ENCODE measurements at places on chromosomes 7 and 10.

DNA sequence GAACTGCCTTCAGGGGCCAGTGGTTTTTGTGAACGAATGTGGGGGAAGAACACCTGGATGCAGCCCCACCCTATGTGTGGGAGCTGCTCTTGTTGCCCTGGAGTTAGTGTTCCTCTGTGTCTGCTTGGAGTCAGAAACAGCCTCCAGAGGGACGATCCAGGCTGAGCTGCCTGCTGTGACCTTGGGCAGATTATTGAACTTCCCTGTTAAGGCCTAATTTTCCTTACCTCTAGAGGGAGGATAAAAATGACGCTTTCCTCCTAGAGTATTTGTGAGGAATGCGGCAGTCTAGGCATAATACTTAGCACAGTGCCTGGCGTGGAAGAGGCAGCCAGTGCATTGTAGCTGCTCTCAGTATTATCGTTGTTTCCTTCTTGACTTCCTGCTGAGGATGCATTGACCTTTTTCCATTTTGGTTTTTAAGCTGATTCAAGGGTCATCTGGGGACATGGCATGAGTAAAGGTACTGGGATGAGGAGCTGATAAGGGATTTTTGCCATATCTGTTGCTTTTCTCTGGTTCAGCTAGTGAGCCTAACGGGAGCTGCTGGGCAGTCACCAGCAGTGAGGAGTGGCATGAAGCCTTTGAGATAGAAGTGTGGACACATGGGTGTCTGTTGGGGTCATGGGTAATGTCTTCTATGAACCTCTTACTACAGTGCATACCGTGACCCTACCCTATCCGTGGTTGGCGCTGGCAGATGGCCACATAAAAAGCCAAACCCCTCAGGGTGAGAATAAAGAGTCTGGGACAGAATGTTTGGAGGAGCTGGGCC, 6.4 kb downstream of the ZFYVE27 start:
- DNase-seq = no peak

DNA sequence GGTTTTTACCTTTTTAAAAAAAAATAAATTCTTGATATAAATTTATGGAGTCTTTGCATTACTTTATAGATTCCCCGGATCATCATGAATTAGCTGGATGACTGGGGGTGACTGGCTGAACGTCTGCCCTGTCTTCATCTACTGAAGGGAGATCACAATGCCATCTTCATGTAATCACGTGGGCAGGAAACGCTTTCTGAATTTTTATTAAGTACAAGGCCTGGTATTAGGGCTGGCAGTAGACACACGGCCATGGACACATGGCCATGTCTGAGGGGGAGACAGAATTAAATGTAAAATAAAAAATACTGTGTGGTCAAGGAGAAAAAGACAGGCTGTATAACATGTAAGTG, 111.2 kb downstream of the VIPR2 start:
- no peak for DNase-seq

GRCh38 chr7:123746055-123746454, 2.7 kb downstream of the WASL start:
- DNase-seq = no peak

- no peak for DNase-seq
Observed at GRCh38 chr10:47286591-47287315, 13.2 kb upstream of the GDF10 start.

DNA sequence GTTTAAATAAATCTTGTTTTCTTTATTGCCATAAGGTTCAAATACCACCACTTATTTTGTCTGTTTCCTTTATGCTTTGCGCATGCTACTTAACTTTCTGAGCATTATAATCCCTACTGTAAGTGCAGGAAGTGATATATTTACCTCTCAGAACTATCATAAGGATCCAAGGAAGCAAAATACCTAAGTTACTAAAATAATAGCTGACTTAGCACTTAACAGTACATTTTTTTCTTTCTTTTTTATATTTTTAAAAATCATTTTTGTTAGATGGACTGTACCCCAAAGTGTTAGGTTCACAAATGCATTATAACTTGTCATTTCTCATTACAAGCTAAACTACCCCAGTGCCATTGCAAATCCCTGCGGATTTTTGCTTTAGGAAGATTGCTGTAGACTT, 663.8 kb downstream of the SUGCT start:
- DNase-seq = no peak

GRCh38 chr10:62266611-62267010, 2.0 kb downstream of the RTKN2 start:
- DNase-seq = no peak

DNA sequence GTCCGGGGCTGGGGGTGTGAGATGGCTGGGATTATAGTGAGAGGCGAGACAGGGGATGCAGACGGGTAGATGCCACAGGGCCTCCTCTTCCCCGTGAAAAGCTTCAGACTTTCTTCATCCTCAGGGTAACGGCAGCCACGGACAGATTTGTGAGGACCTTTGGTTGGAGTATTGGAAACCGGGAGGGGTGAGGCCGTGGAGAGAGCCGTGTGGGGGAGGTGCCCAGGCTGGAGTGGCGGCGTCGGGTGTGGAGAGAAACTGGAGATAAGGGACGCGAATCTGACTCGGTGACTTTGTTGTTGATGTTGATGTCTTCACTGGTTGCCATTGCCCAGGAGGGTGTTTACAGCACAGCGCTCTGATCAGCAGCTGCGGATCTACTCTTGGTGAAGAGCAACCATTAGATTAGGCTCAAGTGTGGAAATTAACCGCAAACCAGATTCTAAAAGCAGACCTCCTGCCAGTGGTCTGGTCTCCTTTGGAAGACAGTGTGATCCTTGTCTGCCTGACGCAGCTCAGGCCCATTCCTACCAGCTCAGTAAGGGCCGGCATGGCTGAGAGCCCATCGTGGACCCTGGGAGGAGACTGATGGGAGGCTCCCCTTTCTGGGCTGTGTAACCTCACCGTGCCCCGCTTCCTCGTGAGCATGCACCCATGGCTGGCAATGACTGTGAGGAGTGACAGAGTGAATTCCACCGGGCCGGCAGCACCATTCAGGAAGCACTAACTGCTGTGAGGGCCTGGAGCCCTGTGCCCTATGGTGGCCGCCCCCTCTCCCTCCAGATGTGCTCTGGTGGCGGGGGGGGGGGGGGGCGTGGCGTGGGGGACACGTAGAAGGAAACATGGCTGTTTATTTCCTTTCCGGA, 90.3 kb downstream of the INPP5A start:
- no peak for DNase-seq

DNA sequence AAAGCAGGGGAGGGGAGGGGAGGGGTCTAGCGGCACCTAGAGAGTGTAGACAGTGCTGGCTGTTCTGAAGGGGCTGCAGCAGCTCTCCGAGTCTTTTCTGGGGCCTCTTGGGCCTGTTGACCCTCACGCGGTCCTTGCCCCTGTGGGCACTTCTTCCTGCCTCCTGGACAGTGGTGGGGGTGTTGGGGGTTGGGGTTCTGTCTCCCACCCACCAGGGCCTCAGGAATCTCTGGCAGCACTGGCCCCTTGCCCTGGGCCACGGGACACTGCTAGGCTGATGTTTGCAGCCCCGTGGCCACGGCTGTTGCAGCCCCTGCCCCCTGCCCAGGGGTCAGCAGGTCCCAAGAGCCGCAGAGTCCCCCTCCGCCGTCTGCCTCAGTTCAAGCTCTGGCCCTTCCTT, 68.9 kb upstream of the INPP5A start:
- DNase-seq = no peak

DNA sequence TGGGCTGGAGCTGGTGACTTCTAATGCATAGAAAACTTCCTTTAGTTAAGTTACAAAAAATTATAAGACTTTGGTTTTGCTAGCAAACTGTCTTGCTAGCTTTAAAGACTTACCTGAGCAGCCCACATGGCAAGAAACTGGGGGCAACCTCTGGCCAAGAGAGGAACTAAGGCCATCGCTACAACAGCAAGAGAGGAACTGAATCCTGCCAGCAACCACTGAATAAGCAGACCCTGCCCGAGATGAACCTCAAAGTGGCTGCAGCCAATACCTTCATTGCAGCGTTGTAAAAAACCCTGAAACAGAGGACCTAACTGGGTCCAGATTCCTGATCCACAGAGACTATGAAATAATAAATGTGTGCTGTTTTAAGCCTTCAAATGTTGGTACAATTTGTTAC, 54.6 kb upstream of the STARD3NL start:
- DNase-seq = no peak

DNA sequence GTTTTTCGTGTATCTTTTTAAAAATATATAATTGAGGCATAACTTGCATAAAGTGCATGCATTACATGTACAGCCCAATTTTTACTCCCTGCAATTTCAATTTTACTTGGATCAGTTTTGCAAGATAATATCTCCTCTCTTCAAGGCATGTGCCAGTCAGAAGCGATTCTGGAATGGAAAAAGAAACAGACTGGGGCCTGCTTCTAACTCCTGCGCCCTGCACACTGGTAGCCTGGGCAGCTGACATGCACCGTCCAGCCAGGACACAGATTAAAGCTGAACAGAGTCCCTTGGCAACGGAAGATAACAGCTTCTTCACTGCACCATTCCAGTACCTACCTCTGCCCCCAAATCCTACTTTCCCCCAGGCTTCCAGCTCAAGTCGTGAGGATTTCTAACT, 182.1 kb downstream of the FAM107B start:
- DNase-seq = no peak

GRCh38 chr10:30603589-30603988, 26.0 kb downstream of the LYZL2 start:
- DNase-seq = no peak

DNA sequence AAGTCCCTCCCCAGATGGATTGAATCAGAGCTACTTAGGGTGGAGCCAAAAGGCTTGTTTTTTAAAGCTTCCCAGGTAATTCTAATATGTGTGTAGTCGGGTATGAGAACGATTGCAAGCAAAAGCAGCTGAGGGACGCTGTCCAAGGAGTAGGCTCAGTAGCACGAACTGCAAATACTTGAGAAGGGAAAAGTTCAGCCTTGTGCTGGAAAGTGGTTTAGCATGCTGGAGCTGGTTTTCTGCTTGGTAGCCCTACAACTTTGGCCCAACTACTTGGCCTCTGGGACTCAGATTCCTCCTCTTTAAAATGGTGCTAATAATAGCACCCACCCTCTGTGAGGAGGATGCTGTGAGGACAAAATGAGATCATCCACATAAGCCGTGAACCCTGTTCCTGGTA, 76.2 kb downstream of the AHR start:
- no peak for DNase-seq

GRCh38 chr7:116500078-116500853, 728 bp downstream of the CAV2 start:
- no peak for DNase-seq

- DNase-seq = no peak
Observed at GRCh38 chr10:107986571-107986970, 822.1 kb upstream of the SORCS1 start.

DNA sequence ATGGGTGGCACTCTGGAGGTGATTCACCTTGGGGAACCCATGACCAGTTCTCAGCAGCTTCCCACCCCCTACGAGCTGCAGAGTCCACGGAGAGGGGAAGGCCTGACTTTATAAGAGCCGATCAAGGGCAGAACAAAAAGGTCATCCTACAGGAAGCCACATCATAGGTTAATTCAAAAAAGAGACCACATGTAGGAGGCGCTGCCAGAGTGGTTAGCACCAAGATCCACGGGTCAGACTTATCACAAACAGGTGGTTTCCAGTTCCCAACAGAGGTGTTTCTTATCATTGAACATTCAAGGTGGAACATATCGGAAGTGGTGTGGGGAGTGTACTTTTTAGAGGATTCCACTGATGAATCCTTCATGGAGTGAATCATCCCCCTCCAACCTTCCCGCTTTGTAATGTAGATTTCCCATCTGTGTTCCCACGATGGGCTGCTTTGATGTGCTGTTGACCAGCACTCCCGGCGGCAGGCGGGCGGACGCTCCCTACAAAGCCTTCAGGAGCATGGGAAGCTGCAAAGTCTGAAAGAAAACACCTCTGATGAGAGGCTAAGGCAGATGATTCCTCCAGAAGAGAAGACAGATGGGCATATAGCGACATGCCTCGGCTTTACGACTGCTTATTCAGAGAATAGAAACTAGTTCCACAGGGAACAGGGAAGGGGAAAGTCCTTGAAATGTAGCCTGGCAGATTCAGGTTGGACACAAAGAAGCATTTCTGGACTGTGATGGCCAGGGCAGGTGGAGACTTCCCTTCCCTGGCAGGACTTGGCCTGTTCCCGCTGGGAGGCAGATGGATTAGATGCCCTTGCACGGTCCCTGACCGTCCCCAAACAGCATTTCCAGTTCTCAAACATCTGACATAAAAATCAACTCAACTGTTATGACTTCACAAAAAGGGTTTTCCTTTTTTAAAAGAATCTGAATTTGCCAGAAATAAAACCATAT, 66.5 kb downstream of the AFAP1L2 start:
- no peak for DNase-seq

GRCh38 chr7:33721895-33722294, 183.4 kb upstream of the BMPER start:
- no peak for DNase-seq

DNA sequence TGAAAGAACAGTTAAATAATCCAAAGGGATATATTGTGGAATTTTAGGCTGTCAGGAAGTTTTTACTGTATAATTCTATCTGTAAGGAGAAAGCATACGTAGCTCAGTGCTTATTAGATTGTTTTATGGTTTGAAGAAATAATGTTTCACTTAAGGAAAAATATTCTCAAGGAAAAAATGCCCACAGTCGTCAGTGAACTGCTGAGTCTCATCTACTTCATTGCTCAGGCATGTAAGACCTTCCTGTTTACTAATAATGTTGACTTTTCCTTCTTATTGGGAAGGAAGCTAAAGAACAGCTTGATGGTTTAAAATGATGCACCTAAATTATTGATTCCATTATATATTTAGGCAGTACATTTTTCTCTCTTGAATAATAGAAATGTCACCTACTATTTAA, 304.2 kb downstream of the SDK1 start:
- no peak for DNase-seq

- DNase-seq = no peak
Observed at GRCh38 chr7:31372231-31372959, 31.9 kb upstream of the NEUROD6 start.

- DNase-seq = no peak
Observed at GRCh38 chr10:86127274-86127819, 239.2 kb downstream of the GRID1 start.

DNA sequence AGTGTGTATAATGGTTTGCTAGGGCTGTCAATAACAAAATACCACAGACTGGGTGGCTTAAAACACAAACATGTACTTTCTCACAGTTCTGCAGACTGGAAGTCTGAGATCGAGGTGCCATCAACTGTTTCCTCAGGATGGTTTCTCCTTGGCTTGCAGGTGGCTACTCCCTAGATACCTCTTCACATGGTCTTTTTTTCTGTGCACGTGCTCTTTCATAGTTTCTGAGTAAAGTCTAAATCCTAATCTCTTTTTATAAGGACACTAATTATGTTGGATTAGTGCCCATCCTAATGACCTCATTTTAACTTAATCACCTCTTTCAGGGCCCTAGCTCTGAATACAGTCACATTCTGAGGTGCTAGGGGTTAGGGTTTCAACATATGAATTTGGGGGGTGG, 65.9 kb downstream of the AMPH start:
- no peak for DNase-seq

Measured in spinal cord (tissue), 10 donors.